ENCODE measurements at places on chromosomes 5 and 9.
A peak's percentile ranks its signal among the peaks of the same experiment; 100 is the strongest.

GRCh38 chr5:44952376-44952775 is 143.6 kb downstream of the MRPS30 start:
- DNase-seq, result no peak

DNA sequence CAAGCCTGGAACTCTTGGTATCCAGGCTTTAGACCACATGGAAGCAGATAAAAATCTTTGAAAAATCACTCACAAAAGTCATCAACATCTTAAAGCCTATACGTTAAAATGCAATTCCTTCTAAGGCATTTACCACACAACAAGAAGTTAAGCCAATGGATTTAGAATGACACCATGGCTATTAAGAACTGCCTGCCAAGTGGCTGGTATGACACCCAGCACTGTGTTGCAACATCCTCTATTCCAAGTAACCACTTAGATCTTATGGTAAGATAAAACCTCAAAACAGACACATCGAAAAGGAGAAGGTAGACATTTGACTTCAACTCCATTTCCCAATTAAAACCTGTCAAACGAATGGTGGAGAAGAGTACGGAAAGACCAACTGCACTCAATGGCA is 344.2 kb upstream of the SLC30A5 start:
- DNase-seq, result no peak

GRCh38 chr9:131087354-131087893 is 8.9 kb upstream of the AIF1L start:
- DNase-seq, result no peak

GRCh38 chr5:56456002-56456401 is 222.9 kb upstream of the ANKRD55 start:
- no peak for DNase-seq

- DNase-seq, result no peak
Measured at GRCh38 chr5:36305571-36306326, 4.0 kb upstream of the RANBP3L start.

- no peak for DNase-seq
Measured at GRCh38 chr9:81622471-81623255, 66.7 kb downstream of the TLE1 start.

DNA sequence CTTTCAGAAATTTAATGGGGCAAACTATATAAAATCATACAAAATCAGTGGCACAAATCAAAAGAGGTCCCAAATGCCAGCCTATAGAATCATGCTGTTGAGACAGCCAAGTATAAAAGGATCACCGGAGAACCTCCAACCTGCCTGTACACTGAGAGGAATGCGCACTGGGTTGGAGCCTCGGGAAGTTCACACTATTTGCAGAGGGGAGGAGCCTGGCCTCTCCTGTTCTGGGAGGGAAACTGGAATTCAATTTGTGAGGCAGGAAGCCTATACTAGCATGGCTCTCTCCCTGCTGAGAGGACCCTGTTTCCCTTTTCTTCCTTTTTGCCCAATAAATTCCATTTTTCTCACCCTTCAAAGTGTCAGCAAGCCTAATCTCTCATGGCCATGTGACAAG is 406.0 kb downstream of the HINT1 start:
- DNase-seq, result no peak

- DNase-seq, result no peak
Measured at GRCh38 chr9:131630205-131630831, 85.0 kb downstream of the PRRT1B start.

GRCh38 chr5:134007581-134008265 is 2.9 kb upstream of the VDAC1 start:
- DNase-seq, result no peak

GRCh38 chr9:129609486-129610212 is 11.3 kb downstream of the C9orf50 start:
- DNase-seq, result no peak

- DNase-seq, result no peak
Measured at GRCh38 chr5:57889558-57889957, 406.9 kb upstream of the ACTBL2 start.

DNA sequence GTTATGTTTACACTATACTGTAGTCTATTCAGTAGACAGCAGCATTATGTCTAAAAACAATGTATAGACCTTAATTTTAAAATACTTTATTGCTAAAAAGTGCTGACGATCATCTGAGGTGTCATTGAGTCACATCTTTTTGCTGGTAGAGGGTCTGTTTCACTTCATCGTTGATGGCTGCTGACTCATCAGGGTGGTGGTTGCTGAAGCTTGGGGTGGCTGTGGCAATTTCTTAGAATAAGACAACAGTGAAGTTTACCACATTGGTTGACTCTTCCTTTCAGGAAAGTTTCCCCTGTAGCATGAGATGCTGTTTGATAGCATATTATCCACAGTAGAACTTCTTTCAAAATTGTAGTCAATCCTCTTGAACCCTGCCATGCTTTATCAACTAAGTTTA is 150.3 kb downstream of the FBXL7 start:
- no peak for DNase-seq

DNA sequence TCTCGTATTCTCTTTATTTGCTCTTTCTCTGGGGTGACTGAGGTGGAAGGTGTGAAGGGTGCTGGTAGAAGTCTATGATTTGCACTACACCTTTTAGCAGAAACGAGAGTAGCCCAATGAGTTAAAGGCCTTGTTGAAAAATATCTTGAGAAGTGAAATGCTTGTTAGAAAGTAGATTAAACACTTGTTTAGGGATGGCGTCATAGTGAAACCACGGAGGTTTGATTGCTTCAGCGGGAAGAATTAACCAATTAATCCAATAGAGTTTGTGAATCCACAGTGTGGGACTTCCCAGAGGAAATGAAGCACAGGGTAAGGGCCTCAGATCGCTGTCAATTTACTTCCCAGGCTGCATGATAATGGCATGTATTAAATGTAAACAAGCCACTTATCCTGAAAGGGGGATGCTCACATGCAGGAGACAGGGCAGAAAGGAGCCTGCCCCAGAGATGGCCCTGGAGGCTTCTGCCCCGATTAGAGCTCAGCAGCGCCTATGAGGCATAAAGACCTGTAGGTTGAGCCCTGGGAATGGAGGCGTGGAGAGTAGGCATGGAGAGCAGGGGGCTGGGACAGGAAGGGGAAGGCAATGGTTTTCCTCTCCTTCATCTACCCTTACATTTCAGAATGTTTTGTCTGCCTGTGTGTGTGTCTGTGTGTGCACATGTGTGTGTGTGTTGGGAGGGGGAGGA is 1.5 kb downstream of the FAM170A start:
- DNase-seq, result no peak

DNA sequence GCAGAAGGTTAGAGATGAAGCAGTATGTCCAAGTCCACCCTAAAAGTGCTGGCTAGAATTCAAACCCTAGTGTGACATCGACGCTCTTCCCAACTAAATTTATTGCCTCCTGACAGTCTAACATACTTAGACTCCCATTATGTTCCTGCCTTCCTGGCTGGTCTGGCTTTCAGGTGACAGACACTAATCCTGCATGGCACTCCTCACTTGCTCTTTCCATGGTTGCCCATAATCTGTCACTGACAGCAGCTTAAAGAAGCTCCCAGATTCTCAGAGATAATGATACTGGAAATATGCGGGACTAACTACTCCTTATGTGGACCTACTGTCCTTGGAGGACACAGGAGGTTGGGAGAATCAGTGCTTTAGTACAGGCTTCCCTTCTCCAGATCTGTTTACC is 41.7 kb upstream of the HTR1A start:
- no peak for DNase-seq

DNA sequence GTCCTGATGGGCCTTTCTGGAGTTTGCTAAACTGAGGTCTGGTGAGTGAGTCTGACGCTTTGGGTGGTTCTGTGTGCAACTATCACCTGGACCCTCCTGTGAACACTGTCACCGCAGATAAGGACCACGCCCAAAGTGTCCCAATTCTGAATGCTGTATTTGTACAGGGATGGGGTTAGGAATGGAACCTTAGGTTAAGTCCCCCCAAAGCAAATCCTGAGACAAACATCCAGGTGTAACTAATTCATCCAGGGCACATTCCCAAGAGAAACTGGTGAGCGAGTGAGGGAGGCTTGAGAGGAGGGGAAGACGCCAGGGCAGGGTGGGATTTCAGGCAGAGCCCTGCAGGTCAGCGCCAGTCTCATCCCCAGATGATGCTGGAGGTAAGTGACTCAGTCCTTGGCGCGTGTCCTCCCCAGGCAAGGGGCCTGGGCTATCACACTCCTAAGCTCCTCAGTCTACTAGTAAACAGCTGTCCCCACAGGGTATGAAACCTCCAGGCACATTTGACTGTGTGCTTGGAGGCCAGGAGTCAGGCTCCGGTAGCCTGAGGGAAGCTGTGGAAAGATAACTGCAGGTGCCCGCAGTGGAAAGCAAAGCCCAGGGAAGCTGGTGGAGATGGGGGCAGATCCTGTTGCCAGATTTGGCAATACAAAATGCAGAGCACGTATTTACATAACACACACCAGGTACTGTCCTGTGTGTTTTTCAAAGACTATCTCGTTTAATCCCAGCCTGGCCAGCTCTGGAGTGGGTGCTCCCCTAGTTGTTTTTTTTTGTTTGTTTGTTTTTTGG is 66.7 kb downstream of the IL6ST start:
- DNase-seq, result no peak

- no peak for DNase-seq
Measured at GRCh38 chr5:142720641-142721271, 34.9 kb upstream of the FGF1 start.

GRCh38 chr5:163439092-163439425 is 1.7 kb downstream of the CCNG1 start:
- no peak for DNase-seq

- DNase-seq, result peak; percentile 69
Measured at GRCh38 chr9:83649080-83649479, 26.1 kb downstream of the IDNK start.

DNA sequence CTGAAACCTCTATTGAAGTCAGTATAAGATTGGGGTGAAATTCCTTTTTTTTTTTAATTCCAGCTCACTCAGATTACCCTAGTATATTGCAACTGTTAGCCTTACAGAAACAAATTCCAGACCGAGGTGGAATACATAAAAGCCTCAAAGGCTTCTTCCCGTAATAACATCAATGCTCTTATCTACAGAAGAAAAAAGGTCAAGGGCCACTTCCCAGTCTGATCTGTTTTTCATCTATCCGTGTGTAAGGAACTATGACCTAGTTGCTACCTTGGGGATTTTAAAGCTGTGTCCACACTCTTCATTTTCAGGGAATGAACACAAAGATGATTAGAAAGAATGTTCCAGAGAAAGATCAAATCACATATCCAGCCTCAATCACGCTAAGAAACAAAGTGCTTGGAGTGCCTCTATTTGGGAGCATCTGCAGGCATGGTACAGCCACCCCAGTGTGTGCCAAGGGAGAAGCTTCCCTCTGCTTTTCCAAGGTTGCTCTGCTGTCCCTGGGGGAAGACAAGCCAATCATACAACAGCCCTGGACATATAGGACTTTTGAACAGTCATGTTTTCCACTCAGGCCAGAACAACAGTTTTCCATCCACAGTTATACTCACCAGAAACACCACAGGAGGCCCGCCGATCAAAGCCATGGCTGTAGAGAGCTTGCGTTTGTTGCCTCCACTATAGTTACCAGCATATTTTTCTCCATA is 23.5 kb downstream of the NIPSNAP3B start:
- no peak for DNase-seq

DNA sequence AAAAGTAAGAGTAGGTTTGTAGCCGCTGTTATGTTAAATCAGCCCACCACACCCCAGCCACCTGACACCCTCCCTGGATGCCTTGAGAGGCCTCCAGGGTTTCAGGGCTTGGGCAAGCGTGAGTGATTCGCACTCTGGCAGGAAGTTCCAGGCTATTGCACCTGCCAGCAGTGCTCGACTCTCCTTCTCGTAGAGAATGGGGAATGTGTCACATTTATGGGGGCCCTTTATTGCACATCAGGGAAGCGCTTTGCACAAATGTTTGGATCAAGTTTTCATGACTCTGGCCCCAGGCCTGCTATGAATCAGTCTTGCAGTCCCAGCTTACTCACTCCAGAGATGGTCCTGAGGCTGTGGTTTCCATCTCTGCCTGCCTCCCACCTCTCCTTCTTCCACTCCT is 66.1 kb upstream of the ADRA1B start:
- no peak for DNase-seq

DNA sequence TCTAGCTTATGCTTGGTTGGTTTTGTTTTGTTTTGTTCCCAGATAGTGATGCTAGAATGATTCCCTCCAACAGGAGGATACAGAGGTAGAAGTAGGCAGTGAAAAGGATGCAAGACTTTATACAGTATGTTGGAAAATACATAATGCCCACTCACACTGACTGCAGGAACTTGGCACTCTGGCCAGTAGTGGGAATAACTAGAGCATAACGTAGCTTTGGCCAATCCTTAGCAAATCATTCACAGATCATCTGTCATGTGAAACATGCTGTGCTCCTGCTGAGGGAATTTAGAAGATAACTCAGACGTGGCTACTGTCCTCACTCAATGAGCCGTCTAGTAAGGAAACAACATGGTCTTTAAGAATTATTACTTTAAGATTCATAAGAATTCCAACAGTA is 13.5 kb downstream of the CFAP90 start:
- DNase-seq, result no peak

GRCh38 chr5:170805666-170806065 is 22.1 kb downstream of the GABRP start:
- no peak for DNase-seq

DNA sequence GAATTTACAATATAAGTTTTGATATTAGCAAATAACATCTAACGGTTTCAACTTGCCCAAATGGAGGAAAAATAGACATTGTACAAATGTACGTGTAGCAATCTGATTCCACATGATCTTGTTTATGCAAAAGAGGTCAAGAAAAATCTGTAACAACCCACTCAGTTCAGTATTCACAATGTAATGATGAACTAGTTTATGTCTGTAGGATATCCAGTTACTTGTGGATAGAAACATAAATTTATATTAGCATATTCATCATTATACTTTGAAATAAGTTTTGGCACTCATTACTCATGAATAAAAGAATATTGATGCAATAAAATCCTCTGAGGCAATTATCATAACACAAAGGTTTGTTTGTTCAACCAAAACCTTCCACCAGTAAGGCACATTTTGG is 28.1 kb downstream of the PLK2 start:
- no peak for DNase-seq

DNA sequence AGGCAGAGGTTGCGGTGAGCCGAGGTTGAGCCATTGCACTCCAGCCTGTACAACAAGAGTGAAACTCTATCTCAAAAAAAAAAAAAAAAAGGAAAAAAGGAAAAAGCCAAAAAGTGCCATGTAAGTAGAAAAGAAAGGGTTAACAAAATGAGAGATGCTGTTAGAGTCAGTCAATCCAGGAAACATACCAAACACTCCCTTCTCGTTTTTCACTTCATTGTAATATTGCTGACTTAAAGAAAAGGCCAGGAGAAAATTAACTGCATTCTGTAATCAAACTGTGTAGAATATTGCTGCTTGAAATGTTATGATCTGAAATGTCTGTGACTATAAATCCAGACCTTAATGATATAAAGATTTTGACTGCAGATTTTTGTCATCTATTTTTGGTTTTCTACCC is 379.1 kb downstream of the ENC1 start:
- DNase-seq, result no peak

DNA sequence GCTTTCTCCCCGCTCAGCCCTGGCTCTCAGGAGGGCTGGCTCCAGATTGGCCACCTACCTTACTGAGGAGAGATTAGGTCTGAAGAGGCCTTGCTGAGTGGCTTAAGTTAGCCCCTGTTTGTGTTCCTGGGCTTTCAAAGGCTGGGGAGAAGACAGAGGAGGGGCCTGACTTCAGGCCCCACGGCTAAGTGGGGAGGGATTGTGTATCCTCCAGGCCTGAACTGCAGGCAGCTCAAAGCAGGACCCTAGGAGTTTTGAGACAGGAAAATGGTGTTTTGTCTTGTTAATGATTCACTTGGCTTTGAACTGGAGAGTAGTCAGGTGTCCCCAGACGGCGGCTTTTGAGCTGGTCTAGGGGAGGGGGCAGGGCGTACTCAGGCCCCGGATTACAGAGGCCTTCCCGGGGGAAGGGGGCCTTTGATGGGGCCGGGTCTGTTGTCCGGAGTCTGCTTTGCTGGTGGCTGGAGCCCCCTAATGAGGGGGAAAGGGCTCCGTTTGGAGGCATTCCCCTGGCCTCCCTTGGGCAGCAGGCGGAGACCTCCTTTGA is 162.0 kb upstream of the SMIM23 start:
- no peak for DNase-seq

Data from right atrium auricular region (tissue), 2 donors.